CD4-positive, alpha-beta T cell treated with Interleukin-12 subunit alpha and Interleukin-12 subunit beta, for 1 hour (primary cell): ENCODE measurements at places on chromosomes 7 and 10.

GRCh38 chr10:49300140-49300974 is 1.4 kb downstream of the C10orf71 start:
- DNase-seq: no peak

DNA sequence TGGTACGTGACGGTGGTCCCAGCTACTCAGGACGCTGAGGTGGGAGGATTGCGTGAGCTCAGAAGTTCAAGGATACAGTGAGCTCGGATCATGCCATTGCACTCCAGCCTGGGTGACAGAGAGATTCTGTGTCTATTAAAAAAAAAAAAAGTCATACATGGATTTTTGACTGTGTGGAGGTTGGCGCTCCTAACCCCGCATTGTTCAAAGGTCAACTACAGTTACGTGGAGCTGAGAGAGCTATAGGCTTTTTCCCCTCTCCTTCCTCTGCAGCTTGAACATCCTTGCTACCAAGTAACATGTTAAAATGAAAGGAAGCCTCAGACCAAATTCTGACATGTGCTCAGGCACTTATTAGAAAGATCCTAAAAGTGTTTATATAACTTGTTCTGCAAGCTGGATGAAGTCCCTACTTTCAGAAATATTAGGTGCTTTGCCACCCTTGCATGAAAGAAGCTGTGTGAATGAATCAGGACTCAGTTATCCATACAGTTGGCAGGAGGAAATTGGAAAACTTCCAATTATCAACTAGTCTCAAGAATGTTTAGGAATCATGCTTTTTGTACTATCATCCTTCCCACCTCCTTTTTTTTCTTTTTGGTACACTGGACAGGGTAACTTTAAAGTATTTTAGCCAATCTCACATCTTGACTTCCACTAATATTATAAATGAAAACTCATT is 12.5 kb upstream of the ST7 start:
- no peak for DNase-seq

DNA sequence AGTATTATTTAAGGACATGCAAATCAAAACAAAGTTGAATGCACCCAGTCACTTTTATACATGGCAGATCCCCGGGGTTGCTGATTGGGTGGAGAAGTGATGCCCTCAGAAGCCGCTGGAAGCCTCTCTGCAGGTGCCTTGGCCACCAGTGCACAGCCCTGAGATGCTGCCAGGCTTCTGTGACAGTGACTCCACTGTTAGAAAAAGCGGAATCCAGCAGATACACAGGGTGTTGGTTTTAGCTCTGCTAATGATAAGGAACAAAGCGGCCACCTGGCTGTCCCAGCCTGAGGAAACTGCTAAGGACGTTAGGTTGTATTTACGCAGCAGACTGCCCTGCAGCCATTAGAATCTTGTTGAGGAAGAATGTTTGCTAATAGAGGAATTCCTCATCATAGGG is 47.5 kb downstream of the JAKMIP3 start:
- no peak for DNase-seq

DNA sequence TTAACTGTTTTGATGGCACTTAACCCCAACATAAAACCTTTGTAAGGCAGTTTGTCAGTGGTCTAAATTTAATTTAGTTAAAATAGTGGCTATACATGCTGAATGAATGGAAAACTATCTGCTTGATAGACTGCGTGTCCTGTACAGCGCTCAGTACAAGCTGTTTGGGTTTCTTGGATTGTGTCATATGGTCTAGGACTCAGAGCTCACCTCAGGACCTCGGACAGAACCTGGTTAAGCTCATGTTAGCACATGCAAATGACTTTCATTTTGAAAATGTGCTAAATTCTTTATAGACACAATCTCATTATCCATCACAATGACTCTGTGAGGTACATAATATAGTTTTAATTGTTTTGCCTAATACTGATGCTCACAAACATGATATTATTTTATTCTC is 55.7 kb upstream of the RELN start:
- DNase-seq: no peak

- DNase-seq: no peak
These were observed 33.9 kb upstream of the MSMB start for GRCh38 chr10:46079831-46080585.

DNA sequence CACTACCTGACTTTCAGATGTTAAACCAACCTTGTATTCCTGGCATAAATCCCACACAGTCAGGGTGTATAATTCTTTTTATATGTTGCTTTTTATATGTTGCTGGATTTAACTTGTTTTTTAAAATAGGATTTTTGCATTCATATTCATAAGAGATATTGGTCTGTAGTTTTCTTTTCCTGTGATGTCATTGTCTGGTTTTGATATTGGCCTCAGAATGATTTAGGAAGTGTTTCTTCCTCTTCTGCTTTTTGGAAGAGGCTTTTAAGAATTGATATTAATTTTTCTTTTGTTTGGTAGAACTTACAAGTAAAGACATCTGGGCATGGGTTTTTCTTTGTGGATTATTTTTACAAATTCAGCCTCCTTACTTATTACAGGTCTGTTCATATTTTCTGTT is 93.1 kb downstream of the CARD11 start:
- no peak for DNase-seq

GRCh38 chr10:61472090-61472674 is 19.0 kb upstream of the TMEM26 start:
- no peak for DNase-seq

GRCh38 chr10:59817773-59818172 is 64.5 kb upstream of the MRLN start:
- DNase-seq: no peak

GRCh38 chr10:132479024-132479602 is 58.5 kb upstream of the INPP5A start:
- DNase-seq: no peak

- peak; percentile 42 for DNase-seq
These were observed 95.4 kb upstream of the AFAP1L2 start for GRCh38 chr10:114499630-114500190.

- no peak for DNase-seq
These were observed 69.9 kb upstream of the FOXK1 start for GRCh38 chr7:4612237-4612636.

- no peak for DNase-seq
These were observed 21.2 kb downstream of the PDCD11 start for GRCh38 chr10:103417601-103418000.

DNA sequence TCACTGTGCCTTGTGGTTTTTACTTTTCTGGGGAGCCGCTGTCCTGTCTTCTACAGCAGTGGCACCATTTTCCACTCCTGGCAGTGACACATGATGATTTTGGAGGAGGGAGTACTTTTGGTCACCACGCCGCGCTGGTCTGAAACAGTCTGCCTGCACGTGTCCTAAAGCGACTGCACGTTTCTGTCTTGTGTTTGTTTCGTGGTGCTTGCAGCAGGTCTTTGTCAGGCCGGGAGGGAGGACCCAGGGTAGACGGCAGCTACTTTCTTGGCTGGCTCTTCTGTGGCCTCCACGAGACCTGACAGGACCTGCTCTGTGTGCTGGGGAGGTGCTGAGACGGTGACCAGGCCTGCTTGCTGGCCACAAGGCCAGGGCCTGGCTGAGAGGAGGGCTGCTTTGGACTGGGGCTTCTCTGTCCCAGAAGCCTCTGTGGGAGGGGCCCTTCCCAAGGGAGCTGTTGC is 82.0 kb downstream of the GLRX3 start:
- DNase-seq: no peak

DNA sequence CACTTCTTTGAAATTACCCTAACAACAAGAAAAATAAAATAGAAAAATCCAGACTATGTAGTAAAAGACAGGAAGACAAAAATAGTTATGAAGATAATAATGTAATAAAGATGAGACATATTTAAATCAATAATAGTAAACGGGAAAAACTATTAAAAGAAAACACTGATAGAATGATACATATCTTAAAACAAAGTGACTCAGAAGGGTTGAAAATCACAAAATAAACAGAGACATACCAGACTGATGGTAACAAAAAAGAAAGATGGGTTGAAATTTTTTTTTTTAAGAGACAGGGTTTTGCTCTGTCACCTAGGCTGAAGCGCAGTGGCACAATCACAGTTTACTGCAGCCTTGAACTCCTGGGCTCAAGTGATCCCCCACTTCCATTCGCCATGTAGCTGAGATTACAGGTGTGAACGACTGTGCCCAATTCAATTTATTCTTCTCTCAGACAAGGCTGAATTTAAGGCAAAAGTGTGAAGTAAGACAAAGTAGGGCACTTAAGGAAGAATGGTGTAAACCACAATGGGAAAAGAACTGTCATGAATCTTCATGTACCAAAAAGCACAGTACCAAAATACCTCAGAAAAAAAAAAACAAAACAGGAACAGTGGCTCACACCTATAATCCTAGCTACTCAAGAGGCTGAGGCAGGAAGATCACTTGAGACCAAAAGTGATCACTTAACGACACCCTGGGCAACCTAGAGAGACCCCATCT is 47.4 kb downstream of the LMBR1 start:
- no peak for DNase-seq

DNA sequence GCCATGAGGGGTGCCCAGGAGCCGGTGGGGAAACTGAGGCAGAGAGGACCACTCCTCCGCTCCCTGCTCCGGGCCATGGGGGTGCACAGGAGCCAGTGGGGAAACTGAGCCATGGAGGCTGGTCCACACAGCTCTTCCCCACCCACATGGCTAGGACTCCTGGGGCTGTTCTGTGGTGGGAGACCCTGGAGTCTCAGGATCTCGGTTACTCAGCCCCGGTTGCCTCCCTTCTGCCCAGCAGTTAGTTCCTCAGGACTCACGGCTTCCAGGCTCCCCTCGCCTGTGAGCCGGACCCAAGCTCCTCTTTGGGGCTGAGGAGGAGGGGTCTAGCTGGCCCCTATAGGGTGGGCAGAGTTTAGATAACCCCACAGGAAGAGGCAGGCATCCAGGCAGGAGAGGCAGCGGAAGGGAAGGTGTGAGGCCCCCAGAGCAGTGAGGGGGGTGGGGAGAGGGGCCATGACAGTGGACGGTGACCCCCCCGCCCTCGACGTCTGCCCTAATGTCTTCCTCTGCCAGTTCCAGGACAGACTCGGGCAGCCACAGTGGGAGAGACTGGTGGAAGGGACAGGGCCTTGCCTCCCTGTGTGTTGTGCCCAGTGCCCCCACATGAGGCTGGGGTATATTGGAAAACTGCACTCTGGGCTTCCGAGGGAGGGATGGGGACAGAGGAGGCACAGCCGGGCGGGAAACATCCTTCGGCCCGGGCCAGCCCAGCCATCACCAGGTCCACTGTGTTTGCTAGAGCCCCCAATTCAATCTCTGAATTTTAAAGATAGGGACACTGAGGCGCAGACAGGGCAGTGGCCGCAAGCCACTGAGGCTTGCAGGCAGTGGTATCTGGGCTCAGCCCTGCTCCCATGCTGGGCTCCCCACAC is 4.3 kb downstream of the ELFN1 start:
- DNase-seq: no peak

DNA sequence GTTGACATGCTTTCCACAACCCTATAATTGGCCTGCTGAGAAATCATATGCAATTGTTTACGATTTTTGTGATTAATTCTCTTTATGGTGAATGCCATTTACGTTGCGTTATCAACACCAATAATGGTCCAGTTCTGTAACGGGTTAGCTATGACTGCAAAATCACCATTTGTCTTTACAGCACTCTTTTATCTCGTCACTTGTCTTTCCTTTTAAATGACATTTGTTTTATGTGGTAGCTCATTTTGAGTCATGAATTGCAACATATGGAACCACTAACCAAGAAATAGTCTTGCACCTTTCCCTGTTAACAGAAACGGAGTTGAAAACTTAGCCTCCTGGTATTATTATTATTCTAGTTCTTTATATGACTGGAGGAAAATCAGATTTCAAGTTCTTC is 3.1 kb upstream of the KIAA1217 start:
- DNase-seq: no peak

- no peak for DNase-seq
These were observed 158.6 kb downstream of the ADAM12 start for GRCh38 chr10:126229686-126230085.

DNA sequence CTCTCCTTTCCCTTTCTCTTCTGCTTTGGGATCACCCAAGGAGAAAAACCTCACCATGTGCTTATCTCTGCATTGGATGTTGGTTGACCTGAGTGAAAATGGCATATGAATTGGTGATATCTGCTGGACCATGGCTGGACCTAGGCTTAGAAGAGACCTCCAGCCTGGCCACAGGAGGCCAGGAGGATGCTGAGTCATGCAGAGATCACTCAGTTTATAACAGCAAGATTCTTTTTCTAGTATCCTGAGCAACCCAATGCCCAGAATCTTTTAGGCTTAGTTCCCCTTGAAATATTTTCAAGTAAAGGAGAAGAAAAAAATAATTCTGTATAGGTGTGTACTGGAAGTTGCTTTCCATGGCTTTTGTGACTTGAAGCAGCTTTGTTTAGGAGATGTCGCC is 236.3 kb downstream of the KLF6 start:
- no peak for DNase-seq

DNA sequence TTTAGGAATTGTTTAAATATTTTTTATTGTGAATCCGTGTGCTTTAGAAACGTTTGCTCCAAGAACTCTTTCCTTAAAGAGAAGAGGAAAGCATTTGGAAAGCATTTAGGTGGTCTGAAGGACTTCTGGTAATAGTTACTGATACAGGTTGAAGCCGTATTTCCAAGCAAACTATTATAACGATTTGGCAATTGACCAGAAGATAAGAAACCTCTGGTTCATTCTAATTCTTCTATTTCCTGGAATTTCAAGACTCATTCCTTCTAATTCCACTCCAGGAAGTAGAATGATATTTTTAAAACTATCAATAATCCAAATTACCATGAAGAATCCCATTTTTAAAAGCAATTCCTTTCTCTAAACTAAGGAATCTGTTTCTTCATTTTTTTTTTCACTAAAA is 158.9 kb upstream of the AGR3 start:
- DNase-seq: no peak

DNA sequence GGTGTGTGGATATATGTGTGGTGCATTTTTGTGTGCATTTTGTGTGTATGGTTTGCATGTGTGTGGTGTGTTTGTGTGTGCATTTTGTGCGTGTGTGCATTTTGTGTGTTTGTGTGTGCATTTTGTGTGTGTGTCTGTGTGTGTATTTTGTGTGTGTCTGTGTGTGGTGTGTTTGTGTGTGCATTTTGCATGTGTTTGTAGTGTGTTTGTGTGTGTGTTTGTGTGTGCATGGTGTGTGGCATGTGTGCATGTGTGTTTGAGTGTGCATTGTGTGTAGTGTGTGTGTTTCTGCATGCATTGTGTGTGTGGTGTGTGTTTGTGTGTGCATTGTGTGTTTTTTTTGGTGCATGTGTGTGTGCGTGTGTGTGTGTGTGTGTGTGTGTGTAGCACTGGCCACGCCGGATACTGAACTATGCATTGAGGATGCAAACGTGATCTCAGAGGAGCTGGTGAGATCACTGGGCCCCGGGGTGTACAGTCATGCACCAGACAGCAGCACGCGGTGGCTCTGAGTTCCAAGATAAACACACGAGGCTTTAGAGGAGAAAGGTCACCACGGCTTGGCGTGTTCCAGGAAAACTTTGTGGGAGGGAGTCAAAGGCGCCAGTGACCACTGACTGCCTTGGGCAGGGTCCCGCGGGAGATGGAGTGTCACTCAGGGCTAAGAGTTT is 106.6 kb upstream of the SHH start:
- no peak for DNase-seq

DNA sequence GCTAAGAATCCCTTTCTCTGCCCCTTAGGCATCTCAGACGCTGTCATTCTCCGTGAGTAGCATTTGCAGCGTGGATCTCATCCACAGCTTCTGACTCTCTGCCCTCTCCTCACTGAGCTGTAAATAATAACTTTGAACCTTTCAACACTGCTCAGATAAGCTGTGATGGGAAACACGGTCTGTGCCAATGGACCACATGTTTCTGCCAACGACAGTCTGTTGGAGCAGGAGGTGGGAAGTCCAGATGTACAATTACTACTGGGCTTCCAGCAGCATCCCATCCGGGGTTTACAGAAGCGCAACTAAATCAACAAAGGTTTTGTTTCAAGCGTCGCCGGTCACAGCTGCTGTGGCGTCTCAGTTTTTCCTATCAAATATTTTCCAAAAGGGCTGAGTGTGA is 1110.6 kb downstream of the TYW1 start:
- DNase-seq: no peak
